ENCODE measurements at places on chromosomes 5 and 9.

DNA sequence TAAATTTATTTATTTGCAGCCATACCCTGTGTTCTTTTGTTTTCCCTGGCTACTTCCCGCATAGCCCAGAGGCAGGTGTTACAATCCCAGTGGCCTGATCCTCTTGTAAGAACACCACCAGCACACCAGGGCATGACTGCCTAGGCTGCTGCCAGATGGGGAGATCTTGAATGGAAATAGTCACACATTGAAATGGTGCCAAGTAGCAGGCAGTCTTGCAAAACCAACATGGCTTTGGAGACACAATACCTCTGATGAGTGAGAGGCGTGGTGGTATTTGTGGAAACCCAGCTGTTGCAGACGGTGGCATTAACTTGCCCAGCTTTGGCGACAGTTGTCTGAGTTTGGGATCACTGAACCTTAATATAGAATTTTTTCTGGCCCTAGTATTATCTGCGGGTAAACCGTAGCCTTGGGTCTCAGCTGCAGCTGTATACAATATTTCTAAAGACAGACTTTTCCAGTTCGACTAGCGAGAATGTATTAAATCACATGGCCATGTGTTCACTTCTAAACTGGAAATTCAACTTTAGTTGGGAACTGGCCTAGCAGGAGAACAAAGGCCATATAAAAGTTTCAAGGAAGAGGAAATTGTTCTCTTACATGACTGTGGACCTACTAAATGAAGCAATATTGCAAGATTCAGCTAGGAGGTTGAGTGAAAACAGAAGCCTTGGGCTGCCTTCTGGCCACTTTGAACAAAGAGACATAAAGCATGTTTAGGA, 277.0 kb downstream of the SMARCA2 start:
- H3K27ac ChIP-seq, result no peak overlapping the region
- H3K27me3 ChIP-seq, result peaks cover 38% of the 10 kb centered on the region
- no peaks in the 10 kb centered on the region for H3K36me3 ChIP-seq
- H3K4me3 ChIP-seq, result no peak overlapping the region
- DNase-seq, result no peak

GRCh38 chr5:41921166-41921565, 3.9 kb upstream of the FBXO4 start:
- peak overlapping the region; percentile 5 for H3K27ac ChIP-seq
- H3K4me3 ChIP-seq, result no peak overlapping the region
- H3K4me1 ChIP-seq, result peaks cover 37% of the 10 kb centered on the region
- H3K27me3 ChIP-seq, result no peaks in the 10 kb centered on the region
- no peak for DNase-seq
- peaks cover 66% of the 10 kb centered on the region for H3K36me3 ChIP-seq

DNA sequence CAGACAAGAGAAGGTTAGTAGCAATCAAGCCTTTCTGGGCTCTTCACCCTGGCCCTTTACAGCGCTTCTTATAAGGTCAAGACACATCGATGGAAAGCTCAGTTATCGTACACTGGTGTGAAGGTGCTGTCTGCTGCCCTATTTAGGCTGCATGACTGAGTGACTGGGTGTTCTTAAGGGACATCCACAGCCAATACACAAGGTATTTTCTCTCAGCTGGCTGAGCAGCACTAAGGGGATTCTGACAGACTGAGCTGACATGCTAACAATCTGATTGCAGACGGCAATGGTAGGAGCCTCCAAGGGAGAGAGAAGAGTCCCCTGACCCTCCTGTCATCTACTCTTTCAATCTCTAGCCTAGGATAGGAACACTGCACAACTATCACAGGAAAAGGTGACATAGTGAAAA, 577.9 kb downstream of the ISL1 start:
- H3K36me3 ChIP-seq, result no peaks in the 10 kb centered on the region

DNA sequence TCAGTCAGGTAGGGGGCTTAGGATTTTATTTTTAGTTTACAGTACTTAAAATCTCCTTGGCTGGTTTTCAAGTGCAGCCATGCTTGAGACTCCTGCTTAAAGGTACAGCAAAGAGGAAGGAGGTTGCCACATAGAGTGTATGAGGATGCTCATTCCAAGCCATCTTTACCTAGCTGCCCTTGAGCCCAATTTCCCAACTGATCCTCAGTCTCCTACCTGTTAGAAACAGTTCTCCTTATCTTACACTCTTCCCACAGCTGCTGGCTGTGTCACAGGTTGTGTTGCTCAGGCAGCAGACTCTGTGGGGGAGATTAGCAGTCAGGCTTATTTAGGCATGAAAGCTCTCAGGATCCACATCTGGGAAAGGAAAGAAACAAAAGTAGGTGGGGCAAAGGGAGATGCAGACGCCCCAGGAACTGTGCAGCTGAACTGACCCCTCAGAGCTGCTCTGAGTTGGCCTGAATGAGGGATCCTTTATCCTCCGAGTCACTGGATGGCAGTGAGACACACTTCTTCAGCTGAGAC, 95.1 kb downstream of the NMUR2 start:
- H3K36me3 ChIP-seq, result no peaks in the 10 kb centered on the region
- H3K4me1 ChIP-seq, result no peaks in the 10 kb centered on the region
- H3K27ac ChIP-seq, result no peak overlapping the region
- H3K27me3 ChIP-seq, result no peaks in the 10 kb centered on the region
- DNase-seq, result no peak

GRCh38 chr9:4386819-4387218, 87.0 kb upstream of the GLIS3 start:
- no peak for DNase-seq
- no peak overlapping the region for H3K4me3 ChIP-seq
- H3K36me3 ChIP-seq, result no peaks in the 10 kb centered on the region
- H3K4me1 ChIP-seq, result peaks cover 4% of the 10 kb centered on the region
- no peak overlapping the region for H3K27ac ChIP-seq

DNA sequence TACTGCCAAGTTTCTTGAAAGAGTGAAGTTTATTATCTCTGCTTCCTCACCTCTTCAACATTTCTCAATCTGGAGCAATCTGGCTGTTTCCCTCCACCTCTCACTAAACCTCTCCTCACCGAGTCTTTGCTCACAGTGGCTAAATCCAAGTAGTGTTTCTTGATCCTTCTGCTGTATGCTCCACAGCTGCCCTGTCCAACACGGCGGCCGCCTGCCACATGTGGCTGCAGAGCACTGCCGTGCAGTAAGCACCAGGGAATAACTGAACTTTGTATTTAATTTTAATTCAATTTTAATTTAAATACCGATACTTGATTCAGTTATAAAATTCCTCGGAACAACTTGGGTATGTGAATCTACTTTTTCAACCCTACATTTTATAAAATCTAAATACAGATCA, 80.2 kb downstream of the FANCC start:
- no peak for DNase-seq
- no peaks in the 10 kb centered on the region for H3K27me3 ChIP-seq
- no peak overlapping the region for H3K27ac ChIP-seq
- H3K4me3 ChIP-seq, result no peak overlapping the region

- H3K36me3 ChIP-seq, result no peaks in the 10 kb centered on the region
- H3K4me1 ChIP-seq, result peaks cover 8% of the 10 kb centered on the region
- no peak for DNase-seq
- H3K27me3 ChIP-seq, result peaks cover 38% of the 10 kb centered on the region
- H3K4me3 ChIP-seq, result no peak overlapping the region
- no peak overlapping the region for H3K27ac ChIP-seq
These were observed 21.5 kb upstream of the RNF20 start for GRCh38 chr9:101512116-101512515.

DNA sequence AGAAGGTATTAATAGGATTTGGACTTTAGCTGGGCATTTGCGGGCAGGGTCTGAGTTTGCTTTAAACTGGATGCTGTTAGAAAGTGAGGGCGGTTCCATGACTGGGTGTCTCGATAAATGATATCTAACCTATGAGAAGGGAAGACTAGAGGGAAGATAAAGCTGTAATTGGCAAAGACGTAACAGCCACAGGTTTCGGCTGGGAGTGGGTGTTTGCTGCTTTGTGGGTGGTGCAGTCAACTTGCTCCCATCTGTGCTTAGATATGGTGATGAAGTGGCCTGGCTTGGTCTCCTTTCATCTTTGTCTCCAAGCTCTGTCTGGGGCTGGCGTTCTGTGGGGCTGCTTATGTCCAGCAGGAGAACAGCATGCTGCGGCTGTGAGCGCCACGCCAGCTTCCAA, 23.3 kb downstream of the OR2V1 start:
- H3K4me1 ChIP-seq, result peaks cover 8% of the 10 kb centered on the region
- DNase-seq, result peak; percentile 3
- no peaks in the 10 kb centered on the region for H3K36me3 ChIP-seq
- H3K27me3 ChIP-seq, result peaks cover 85% of the 10 kb centered on the region

GRCh38 chr5:103472265-103472664, 90.3 kb downstream of the NUDT12 start:
- DNase-seq, result no peak
- no peak overlapping the region for H3K27ac ChIP-seq
- no peak overlapping the region for H3K4me3 ChIP-seq
- no peaks in the 10 kb centered on the region for H3K4me1 ChIP-seq
- H3K36me3 ChIP-seq, result no peaks in the 10 kb centered on the region
